ENCODE measurements at places on chromosomes 7 and 10.

- DNase-seq = no peak
These were observed 26.0 kb downstream of the LARP4B start for GRCh38 chr10:905503-905902.

- DNase-seq = no peak
These were observed 13.0 kb upstream of the DLX6 start for GRCh38 chr7:96992192-96993005.

GRCh38 chr10:32239769-32240168 lies 107.2 kb downstream of the EPC1 start:
- no peak for DNase-seq

GRCh38 chr10:68871105-68871711 lies 29.9 kb upstream of the DDX50 start:
- DNase-seq = no peak

- no peak for DNase-seq
These were observed 483.1 kb upstream of the NRP1 start for GRCh38 chr10:33817605-33818004.

GRCh38 chr10:71225291-71226058 lies 13.1 kb downstream of the UNC5B start:
- DNase-seq = no peak

Measured in activated CD8-positive, alpha-beta memory T cell treated with anti-CD3 and anti-CD28 coated beads, Interleukin-2, amount 50 U/mL, for 48 hours (primary cell).